GDM1 (cell line): ENCODE measurements at places on chromosomes 11 and 22.

GRCh38 chr11:105824457-105825013, 197.5 kb downstream of the MSANTD4 start:
- no peak for DNase-seq

DNA sequence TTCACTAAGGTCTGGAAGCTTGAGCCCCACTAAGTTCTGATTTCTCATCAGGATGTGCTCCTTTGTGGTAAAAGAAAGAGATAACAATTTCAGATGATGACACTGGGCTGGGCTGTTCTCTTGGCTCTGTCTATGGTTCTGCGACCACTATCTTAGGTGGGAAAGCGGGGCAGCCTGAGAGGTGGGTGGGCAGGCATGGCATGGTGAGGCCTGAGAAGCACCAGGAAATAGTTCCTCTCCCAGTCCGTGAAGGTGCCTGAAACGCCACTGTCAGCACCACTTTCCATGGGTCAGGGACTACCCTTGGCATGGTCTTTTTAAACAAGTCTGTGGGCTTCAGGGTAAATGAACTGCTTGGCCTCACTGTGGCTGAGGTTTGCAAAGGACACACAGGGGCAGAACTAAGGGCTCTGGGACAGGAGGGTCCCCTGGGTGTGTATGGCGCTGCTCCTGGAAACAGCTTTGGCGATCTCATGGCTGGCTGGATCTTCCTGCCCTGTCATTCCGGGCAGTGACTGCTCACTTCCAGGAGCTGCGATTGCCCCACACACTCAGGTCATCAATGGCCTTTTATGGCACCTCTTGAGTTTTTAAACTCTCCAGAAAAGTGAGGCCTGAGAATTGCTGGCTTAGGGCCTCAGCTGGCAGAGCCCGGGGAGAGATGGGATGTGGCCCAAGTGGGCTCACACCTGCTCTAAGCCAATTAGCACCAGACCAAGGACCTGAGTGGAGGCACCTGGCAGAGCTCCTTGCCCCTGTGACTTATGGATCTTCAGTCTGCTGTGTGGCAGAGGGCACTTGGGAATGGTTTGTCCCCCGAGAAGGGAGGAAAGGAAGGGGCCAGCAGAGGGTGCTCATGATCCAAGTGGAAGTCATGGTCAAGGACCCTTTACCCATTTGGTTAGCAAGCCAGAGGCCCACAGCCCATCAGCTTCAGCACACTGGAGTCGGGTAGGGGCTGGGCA, 55.6 kb upstream of the LYVE1 start:
- DNase-seq, result no peak

GRCh38 chr11:72856551-72857345, 42.5 kb downstream of the ATG16L2 start:
- no peak for DNase-seq

- DNase-seq, result no peak
Observed at GRCh38 chr11:59669611-59670009, 773 bp upstream of the PATL1 start.

DNA sequence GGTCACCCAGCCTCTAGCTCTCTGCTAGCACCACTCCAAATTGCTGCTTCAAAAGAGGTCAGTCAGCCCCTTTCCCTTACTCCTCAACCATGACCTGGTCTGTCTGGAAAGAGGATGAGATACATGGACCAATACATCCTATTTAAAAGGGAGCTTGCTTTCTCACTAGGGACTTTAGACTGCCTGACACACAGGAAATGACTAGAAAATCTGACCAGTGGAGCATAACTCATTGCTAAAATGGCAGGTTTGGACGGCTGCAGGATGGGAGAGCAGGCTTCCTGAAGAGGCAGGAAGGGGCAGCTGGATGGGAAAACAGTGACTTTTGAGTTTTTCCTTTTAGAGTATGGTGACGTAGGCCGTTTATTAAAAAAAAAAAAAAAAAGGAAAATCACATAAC, 25.3 kb downstream of the STIM1 start:
- no peak for DNase-seq

GRCh38 chr11:111513240-111513605, 1.0 kb upstream of the BTG4 start:
- DNase-seq, result no peak

DNA sequence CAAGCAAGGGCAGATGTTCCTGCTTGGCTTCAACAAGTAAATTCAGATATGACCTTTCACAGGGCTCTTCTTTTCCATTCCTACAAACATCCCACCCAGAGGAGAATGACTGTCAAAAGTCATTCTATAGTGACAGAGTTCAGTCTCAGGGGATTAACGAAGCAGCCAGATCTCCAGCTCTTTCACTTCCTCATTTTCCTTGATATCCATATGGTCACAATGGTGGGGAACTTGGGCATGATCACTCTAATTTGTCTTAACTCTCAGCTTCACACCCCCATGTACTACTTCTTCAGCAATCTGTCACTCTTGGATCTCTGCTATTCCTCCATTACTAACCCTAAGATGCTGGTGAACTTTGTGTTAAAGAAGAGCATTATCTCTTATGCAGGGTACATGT, 15.0 kb upstream of the OR8B8 start:
- no peak for DNase-seq

GRCh38 chr11:92050305-92050704, 174.3 kb upstream of the FAT3 start:
- no peak for DNase-seq

DNA sequence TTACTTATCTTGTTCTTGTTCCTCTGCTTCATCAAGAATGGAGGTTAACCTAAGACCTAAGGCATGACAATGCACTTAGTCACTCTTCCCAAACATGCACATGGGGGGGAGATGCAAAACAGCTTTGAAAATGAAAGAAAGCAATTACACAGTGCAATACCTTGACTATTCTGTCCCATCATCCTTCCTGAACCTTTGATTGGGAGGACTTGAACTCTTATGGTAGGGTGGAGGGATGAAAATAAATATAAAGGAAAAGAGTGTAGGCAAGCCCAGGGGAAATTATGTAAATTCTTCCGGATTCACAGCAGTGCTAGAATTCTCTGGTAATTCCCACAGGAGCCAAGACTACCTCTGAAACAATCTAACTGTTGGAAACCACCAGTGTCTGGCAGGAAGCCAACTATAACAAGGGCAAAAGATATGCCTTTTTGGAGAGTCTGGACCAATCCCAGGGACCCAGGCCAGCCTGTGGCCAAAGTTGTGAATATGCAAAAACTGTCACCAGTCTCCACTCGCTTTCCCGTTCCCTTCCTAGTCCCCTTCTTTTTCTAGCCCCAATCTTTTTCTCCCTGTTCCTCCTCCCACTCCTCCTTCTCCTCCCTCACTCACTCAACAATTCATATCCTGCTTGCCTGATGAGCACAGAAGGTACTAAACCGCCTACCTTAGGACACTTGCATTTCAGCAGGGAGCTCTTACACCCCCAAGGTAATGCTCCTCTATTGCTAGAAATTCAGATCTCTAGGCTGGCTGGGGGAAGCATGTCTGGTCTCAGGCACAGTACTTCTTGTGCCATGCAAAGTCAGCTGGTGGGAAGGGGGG, 2.5 kb upstream of the RCN1 start:
- no peak for DNase-seq

DNA sequence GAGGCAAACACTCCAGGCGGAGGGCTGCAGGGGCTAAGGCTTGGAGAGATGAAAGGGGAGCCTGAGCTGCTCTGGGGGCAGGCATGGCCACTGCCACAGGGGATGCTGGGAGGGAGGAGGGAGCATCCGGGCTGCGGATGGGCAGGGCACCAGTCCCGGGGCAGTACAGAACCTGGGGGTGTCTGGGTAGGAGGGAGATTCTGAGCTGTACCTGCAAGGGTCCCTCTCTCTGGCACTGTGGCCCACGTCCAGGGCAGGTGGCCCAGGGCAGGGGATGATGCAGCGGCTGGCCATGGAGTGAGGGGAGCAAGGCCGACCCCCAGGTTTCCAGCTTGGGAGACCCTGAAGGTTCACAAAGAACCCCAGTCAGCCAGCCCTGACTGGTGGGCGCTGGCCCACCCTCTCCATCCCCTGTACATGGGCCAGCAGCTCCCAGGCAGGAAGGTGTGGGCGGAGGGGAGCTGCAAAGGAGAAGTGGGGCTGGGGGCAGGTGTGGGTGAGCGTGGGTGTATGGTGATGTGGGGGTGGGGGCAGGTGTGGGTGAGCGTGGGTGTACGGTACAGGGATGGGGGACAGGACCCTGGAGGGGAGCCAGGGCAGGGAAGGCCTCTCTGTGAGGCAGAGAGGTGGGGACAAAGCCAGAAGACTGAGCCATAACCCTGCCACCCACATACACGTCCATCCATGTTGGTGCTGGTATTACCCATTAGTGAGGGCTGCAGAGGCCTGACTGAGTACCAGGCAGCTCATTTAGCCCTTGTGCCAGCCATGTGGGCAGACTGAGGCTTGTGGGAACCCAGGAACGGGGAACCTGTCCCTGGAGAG, 2.2 kb upstream of the TNFRSF13C start:
- DNase-seq, result no peak

- DNase-seq, result no peak
Observed at GRCh38 chr22:32733196-32733768, 68.2 kb upstream of the TIMP3 start.

DNA sequence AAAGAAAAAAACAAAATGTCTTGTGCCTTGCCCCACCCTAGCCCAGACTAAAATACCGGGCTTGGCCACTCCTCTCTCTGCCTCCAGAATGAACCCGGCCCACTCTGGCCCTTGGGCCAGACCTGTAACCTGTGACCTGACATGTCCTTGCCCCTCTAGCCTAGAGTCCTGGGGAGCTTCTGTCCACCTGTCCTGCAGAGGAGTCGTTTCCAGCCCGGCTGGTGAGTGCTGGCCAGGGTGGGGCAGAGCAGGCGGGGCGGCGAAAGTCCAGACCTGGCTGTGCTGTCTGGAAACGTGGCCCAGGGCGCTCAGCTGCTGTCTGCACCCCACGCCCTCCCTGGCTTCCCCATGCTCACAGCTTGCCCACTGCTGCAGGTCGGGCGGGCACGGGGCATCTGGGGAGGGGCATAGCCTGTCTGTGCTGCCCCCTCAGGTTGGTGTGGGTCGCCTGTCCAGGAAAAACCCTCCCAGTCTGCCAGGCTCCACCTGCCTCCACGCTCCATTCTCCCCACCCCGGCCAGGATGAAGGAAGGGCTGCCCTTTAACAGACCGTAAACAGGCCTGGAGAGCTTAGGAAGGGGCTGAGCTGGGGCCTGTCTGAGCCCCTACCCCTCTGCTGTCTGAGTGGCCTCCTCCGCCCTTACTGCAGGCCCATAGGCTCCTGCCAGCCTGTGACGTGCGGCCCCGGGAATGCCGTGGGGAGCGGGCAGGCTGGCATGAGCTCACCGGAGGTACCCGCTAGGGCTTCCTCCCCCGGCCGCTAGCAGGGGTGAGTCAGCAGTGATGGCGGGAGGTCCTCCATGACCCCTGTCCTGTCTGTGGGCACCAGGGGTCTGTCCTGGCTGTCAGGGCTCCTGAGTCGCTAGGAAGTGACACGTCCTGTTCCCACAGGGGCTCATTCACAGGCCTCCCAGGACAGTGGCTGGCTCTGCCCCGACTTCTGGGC, 1.9 kb downstream of the CD151 start:
- DNase-seq, result no peak

- DNase-seq, result no peak
Observed at GRCh38 chr11:100586361-100587101, 100.6 kb upstream of the ARHGAP42 start.

DNA sequence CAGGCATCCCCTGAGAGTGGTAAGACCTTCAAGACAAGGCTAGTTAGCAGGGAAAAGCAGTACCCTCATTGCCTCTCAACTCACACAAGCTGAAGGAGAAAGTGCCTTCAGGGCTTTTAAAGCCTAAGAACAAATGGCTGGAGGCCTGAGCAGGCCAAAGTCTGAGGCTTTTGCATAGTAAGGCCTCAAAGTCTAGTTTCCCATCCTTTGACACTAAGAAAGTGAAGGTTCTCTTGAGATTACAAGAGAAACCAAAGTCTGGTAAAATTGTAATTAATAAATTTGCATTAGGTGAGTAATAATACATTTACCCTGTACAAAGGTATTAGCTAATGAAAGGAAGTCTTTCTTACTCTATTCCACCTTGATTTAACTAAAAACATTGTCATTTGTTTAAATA, 47.0 kb upstream of the CCDC89 start:
- DNase-seq, result no peak

GRCh38 chr11:126433244-126433846, 77.9 kb downstream of the ST3GAL4 start:
- no peak for DNase-seq
